ENCODE measurements at places on chromosomes 1 and 21.

DNA sequence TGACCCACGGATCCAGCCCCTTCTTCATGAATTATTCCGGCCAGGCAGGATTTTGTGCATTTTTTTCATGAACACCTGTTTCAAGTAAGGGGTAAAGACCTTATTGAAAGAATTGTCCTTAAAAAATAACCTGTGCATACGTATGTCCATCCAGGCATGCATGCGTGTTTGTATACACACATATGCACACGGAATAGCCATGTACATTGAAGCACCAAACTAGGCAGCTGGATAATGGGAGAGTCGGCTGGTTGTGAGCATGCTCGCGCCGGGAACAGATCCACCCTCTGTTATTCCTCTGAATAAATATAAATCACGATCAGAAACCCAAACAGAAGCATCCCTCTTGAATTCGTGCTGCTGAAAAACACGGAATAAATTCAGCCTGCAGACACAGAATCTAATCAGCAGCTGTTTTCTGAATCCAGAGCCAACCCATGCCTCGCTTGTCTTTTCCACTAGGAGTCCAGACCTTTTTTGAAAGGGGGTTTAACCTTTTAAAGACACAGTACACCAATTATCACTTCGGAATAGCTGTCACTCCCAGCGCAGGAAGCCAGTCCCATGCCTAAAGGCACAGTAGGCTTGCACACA is at the start of gene HIVEP3:
HIVEP3 (minus strand) TSS at position 473 of the 594 bp plus-strand sequence.
- no peak for DNase-seq

- DNase-seq, result no peak
These were observed 34.5 kb upstream of the GPR37L1 start for GRCh38 chr1:202088206-202088605.

- no peak for DNase-seq
These were observed 318.8 kb downstream of the PTPRU start for GRCh38 chr1:29555043-29555620.

DNA sequence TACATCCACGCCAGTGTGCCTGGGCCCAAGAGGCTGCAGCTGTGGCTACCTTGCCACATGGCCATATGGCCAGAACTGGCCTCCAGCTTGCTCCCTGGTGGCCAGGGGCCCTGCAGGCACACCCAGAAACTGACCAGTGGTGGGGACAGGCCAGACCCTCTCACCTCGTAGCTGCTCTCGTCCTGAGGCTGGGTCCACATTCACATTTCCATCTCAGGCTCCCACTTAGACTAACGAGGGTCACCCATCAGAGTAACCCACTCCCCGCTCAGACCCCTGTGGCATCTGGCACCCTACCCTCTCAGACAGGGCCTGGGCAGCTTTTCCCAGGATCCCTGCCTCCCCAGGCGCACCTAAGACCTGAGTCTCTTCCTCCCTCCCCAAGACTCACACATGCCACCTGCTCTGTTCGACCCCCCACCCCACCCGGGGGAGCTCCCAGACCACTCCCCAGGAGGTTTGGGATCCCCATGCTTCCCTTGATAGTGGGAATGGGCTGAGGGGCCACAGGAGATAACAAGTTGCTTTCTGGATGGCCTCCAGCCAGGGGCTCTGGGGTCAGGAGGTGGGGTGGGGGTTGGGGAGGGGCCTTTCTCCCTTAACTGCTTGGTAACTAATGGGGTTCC is 21.3 kb upstream of the RNU1-4 start:
- no peak for DNase-seq

- DNase-seq, result no peak
These were observed 5.2 kb downstream of the TAS1R1 start for GRCh38 chr1:6560267-6560666.

DNA sequence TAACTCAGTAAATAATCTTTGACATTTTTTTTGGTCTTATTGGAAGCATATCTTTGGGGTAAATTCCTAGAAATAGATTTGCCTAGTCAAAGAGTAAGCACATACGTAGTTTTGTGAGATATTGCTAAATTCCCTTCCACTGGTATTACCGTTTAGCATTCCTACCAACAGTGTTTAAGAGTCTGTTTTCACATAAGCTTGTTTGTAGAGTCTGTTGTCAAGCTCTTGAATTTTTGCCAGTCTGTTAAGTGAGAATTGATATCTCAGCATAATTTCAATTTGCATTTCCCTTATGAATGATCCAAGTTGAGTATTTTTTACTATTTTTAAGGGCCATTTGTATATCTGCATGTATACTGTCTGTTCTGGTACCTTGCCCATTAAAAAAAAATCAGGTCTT is 37.0 kb upstream of the MPC2 start:
- no peak for DNase-seq

GRCh38 chr1:14750490-14750889 is 152.0 kb downstream of the KAZN start:
- DNase-seq, result no peak

DNA sequence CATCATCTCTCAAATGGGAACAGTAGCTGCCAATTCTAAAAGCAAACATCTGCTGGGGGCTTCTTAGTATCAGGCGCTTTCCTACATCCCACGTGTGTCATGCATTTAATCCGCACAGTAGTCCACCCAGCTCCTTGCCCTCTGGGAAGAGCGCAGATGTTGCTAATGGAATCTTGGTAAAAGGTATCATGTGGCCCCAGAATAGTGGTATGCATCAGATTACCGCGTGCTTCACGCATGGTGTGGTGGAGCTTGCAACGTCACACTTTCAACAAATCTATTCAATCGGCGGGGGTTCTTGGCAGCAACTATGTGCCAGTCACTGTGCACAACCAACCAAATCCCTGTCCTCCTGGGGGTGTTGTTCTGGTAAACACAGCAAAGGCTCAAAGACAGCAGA is 141.0 kb downstream of the HIVEP3 start:
- DNase-seq, result no peak

DNA sequence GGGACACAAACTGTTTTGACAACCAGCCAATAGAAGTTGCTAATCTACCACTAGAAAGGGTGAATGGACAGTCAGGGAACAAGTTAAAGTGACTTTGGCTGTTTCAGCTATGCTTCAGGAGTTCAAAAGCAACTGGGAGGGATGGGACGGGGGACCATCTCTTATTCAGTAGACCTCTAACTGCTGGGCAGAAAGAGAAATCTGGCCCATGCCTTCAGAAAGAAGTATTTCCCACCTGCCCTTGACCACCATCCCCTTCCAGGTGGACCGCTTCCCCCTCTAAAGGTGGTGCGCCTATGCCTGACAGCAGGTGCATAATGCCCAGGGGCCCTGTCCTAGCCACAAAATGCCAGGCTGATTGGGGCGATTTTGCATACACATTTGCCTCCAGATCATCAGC is 5.2 kb downstream of the ITPKB start:
- DNase-seq, result no peak

GRCh38 chr1:211511947-211512346 is 20.0 kb upstream of the RD3 start:
- no peak for DNase-seq

DNA sequence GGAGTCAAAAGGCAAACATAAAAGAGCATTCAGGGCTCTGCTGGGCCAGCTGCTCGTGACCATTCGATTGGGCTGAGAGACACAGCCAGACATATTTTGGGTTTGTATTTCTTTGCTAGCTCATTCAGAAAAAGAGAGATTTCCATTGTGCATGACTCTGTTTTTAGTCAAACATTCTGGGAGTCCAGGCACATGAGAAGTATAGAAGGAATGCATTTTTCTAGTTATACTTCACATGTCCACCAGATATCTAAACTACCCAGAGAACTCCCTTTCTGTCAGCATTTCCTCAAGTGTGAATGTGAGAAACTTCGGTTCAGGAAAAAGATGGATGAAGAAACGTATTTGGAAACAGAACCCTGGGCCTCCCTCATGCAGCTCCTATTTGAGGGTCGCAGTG is 6.3 kb upstream of the KCNE1 start:
- DNase-seq, result no peak

DNA sequence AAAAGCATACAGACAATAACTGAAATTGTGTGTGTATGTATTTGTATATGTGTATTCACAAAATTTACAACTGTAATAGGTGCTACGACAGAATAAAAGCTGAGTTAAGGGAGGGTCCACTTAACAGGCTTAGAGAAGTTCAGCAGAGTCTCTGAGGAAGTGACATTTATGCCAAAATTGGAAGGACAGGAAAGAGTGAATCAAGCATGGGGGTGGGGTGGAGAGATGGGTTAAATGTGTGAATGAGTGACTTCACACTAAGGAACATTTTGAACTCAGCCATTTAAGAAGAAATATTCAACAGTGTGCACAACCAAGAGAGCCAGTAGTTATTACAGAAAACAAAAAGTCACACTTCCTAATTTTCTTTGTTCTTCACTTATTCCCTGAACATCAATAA is 53.8 kb upstream of the RGS1 start:
- no peak for DNase-seq
